ENCODE measurements at places on chromosomes 11 and 22.

GRCh38 chr11:128409476-128409875 lies 177.9 kb downstream of the ETS1 start:
- DNase-seq = no peak

DNA sequence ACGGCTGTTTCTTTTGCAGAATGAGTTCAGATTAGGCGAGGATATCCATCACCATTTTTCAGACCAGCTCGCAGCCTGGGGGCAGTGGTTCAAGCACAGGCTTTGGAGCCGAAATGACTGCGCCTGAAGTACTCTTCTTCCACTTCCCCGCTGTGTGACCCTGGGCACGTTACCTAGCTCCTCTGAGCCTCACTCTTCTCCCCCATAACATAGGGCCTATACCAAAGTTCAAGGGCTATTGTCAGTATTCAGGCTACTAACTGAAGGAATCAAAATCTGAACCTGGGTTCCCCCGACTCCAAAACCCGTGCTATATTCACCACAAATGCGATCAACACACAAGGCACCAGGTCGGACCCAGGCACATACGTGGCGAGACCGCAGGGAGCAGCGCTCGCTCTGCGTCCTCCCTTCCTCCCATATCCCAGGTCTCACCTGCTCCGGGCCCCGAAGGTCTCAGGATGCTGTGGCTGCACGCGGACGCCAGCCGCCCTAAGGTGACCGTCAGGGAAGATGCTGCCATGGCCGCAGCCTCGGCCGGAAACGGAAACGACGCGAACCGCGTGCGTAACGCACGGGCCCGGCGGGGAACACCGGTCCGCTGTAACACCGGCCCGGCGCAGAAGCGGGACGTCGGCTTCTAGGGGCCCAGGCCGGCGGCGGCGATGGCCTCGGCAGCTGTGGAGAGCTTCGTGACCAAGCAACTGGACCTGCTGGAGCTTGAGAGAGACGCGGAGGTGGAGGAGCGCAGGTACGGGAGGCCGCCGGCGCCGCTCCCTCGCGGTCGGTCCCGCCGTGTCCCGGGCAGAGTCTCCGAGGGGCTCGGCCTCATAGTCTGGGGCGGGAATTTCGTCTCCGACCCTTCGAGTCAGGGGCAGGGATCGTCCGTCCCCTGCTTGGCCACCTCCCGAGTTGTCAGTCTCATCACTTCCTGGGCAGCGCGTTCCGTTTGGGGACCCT lies at the start of the genes IGHMBP2 and MRPL21:
IGHMBP2 (plus strand) TSS at position 604 of the 960 bp plus-strand sequence; CDS start at position 666, 62 bp downstream.
MRPL21 (minus strand) TSS at position 545 of the 960 bp plus-strand sequence; CDS start at position 523, 22 bp downstream.
- peak; percentile 88 for DNase-seq

DNA sequence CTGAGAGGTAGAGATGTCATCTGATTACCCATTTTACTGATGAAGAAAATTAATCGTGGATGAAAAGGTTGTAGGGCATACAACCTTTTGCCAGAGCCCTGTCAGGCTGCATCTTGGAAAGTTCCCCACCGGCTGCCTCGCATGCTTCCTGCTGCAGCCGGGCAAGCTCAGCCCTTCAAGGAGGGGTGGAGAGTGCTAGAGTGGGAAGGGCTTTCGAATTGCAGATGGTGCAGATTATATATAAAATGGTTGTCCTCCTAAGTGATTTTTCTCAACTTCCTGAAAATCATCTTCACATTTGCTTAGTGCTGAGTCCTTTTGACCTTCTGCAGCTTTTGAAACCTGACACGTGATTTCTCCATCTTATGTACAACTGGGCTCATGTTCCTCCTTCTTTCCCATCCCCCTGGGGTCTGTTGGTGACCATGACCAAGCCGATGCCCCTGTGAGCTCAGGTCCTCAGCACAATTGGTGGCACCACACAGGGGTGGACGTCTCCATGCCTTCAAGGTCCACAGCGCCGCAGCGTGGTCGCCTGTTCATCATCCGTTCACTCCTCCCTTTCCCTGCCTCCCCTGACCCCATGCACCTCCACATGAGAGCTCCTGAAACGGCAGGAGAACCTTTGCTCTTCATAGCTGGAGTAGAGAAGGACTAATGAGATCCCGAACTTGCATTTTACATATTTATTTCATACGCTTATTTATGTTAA lies 47.6 kb upstream of the MYO18B start:
- DNase-seq = no peak

DNA sequence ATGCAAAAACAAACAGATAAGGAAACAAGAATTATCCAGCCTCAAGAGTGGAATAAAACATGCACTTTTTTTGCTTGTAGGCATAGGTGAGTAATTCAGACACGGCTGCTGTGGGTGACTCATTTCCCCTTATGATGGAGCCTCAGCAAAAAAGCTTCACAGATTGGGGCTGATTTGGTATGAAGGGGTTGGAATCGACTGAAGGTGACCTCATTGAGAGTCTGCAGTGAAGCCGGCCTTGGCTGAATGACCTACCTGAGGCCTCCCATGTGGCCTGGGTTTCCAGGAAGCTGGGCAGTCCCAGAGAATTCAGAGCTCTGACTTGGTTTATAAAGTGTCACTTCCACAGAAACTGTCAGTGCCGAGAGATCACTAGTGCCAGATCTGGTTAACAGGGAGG lies 34.2 kb upstream of the VPREB1 start:
- no peak for DNase-seq

DNA sequence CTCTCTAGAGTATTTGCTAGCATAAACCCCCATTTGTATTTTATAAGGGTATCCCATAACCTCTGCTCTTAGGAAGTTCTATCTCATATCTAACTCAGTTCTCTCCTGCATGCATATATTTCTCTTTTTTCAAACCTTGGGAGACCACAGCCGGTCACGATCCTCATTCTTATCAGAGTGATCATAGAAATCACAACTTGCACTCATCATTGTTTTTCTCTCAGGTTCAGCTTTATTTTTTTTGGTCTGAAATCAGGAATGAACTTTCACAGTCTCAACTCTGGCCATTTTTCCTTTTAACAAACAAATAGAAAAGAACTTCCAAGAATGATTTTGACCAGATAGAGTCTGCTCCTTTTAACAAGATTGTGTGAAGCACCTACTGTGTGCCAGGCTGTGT lies 98.6 kb upstream of the BLID start:
- DNase-seq = no peak

- no peak for DNase-seq
Measured at GRCh38 chr11:35050541-35050995, 88.4 kb upstream of the CD44 start.
